Stimulated activated CD8-positive, alpha-beta memory T cell treated with anti-CD3 and anti-CD28 coated beads, Interleukin-7, amount 100 ng/mL, for 1 hour (primary cell): ENCODE measurements at places on chromosomes 1 and 21.

GRCh38 chr21:38494703-38495102, 3.6 kb downstream of the ERG start:
- DNase-seq = no peak

DNA sequence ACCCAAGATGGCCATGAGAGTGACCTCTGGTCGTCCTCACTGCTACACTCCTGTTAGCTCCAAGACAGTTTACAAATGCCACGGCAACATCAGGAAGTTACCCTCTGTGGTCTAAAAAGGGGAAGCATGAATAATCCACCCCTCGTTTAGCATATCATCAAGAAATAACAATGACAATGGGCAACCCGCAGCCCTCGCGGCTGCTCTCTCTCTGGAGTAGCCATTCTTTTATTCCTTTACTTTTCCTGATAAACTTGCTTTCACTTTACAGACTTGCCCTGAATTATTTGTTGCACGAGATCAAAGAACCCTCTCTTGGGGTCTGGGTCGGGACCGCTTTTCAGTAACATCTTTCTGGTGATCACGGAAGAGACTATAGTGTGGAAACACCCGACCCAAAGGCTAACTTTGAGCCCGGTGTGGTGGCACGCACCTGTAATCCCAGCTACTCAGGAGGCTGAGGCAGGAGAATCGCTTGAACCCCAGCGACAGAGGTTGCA, 19.8 kb upstream of the COX20 start:
- DNase-seq = no peak

GRCh38 chr21:35288238-35288637, 239.1 kb upstream of the RUNX1 start:
- DNase-seq = no peak

DNA sequence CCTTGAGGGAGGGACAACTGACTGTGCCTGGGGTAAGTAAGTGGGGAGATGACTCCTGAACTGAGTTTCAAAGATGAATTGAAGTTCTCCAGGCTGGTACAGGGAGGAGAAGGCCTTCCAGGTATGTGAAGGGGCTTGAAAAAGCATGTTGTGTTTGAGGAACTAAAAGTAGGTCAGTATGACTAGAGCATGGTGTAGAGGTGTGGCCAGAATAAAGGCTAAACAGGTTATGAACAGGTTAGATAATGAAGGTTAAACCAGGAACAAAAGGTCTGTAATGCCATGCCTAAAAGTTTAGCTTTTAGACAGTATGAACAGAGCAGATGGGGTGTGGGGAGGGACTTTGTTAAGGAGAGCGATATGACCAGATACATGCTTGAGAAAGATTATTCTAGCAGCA, 7.3 kb upstream of the CLSPN start:
- DNase-seq = no peak

- no peak for DNase-seq
These were observed 69.2 kb downstream of the PAPPA2 start for GRCh38 chr1:176531921-176532897.

DNA sequence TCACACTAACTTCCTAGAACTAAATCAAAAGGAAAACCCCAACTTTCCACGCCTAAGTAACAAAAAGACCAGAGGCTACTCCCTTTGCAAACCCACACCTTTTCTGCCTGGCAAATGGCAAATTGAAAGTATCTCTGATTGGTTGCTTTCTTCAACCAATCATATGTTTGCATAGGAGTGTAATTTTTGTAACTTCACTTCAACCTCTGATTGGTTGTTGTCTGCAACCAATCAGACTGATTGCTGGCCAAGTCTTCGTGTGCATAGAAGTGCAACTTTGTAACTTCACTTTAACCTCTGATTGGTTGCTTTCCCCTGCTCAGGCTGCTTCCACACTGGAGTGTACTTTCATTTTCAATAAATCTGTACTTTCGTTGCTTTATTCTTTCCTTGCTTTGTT, 36.9 kb upstream of the PADI2 start:
- no peak for DNase-seq

GRCh38 chr1:18197299-18197698, 89.7 kb downstream of the IGSF21 start:
- DNase-seq = no peak

DNA sequence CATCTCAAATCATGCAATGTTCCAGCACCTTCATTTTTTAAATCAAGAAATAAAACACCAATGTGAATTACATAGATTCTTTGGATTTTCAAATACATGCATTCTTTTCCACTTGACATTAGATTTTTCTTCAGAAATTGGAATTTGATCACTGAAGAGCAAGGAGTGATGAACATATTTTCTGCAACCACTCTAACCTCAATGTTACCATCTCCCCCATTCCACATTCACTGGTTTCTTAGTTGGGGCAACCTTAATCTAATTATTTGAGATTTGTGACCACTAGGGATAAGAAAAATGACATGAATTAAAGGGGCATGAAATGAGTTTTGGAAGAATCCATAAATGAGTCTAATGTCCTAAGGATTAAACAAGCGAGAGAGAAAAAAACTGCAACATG, 168.7 kb upstream of the NR5A2 start:
- no peak for DNase-seq

GRCh38 chr1:147202576-147202975, 22.6 kb downstream of the FMO5 start:
- DNase-seq = no peak

DNA sequence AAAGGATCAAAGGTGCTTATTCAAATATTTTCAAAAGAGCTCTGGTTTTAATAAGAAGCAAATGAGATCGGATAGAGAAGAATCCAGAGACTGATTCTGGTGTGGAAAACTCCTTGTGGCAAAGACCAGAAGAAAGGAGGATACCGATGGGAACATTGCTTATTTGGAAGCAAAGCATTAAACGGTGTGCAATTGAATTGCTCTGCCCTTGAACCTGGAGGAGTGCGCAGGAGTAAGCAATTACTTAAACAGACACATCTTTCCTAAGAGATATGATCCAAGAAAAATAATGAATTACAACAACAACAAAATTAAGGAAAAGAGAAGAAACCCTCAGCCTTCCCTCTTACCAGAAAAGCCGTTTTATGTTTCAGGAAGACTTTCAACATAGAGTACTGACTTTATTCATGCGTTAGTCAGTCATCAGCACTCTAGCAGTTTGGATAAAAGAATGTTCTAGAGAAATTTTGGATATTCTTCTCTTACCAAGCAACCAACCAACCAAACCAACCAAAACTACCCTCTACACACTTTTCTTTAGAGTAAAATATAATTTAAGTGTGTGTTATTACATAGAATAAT, 191.7 kb downstream of the NTMT2 start:
- no peak for DNase-seq

GRCh38 chr1:246837418-246838117, 94.2 kb downstream of the AHCTF1 start:
- DNase-seq = no peak

DNA sequence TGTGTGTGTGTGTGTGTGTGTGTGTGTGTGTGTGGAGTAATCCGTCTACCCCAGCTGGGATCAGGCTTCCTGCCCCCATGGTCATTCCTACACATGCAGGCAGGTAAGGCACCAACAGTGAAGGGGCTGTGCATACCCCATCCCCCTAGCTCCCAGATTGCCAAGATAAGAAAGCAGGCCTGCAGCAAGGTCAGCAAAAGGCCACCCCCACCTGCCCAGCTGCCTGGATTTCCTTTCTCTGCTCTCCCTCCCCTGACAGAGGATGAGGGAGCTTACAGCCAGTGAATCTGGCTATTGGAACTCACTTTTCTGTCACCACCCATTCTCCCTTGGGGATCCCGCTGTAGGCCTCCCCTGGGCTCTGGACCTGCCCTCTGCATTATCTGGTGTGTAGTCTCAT, 7.9 kb downstream of the ALX3 start:
- DNase-seq = no peak

DNA sequence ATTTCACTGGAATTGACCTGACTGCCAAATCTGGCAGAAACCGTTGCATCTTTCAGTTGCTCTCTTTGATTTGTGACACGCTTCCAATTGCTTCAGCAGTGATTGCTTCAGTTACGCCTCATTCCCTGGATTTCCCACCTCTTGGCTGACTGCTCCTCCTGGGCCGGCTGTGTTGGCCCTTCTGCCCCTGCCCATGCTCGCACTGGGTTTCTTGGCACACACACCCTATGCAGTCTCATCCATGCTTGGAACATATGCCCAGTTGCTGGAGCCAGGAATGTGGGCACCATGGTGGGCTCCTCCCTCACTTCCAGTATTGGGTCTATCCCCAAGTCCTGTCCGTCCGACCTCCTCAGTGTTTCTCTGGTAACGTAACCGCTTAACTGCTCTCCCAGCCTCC, 2.2 kb upstream of the ZBTB21 start:
- DNase-seq = no peak

- DNase-seq = no peak
These were observed 13.3 kb upstream of the NBL1 start for GRCh38 chr1:19630720-19631395.

DNA sequence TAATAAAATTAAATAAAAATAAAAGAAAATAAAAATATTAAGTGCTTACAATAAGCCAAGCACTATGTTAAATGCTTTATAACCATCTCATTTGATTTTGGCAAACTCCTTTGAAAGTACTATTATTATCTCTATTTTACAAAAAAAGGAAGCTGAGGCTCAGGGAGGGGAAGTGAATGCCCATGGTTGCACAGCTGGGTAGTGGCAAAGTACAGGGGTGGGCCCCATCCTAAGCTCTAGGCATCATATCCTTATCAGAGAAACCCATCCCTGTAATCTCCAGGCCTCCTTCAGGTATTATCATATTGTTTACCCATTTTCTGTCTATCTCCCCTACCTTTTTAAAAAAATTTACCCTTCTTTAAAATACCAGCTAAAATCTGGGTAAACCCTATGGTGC, 2.3 kb upstream of the MED18 start:
- DNase-seq = no peak

DNA sequence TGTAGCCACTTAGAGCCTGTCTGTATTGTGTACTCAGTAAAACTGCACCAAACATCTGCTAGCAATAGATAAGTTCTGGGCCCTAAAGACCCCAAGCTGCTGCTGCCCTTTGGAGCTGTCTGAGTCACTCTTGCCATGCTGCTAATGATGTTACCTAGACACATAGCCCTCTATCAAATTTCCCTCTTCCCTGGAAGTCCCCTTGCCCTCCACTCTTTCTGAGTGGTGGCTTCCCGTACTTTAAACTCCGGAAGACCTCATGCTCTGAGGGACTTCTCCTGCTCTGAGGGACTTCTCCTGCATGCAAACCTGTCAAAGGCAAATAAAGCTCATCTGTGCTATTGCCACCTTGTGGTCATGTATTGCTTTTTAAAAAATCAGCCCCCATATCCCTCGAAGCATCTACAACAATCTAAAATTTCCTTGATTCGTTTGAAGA, 34.0 kb downstream of the FH start:
- DNase-seq = no peak

GRCh38 chr1:71014178-71014579, 33.4 kb downstream of the PTGER3 start:
- no peak for DNase-seq

DNA sequence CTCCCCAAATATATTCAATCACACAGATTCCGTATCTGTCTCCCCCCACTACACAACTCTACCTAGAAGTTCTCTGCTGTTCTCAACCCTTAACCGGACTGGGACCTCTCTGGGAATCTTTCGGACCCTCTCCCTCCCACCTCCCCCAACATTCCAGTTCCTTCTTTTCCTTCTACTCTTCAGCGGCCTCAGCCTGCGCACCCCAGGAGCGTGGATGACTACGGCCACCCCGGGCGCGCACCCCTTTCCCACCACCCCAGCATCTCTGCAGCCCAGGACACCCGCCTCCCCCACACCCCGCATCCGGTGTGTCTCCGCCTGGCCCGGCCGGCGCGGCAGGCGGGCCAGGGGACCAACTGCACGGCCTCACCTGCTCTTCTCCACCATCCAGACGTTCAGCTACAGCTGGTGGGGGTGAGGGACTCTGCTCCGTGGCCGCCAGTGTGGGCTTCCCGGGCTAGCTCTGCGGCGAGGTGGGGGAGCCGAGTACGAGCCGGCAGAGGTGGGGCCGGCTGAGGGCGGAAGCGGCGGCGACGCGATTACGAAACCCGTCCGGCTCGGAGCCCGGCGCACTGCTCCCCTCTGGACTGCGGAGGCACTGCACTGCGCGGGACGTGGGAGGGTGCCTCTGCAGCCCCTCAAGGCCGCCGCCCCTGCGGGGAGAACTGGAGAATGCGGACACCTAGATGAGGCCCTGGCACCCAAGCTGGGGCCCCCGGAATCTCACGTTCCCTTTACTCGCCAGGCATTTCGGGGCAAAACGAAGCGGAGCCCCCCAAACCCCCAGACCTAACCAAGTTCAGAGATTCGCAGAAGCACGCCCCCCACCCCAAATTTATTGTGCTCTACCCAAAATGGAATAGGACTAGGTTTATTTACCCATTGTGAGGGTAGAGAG, at the start of gene CDC42SE1:
CDC42SE1 (minus strand) TSS at position 514 of the 898 bp plus-strand sequence. CDS start 3,892 bp downstream, outside the sequence.
- DNase-seq = peak; percentile 67

GRCh38 chr1:152143150-152143887, 15.7 kb downstream of the RPTN start:
- DNase-seq = no peak

GRCh38 chr1:225627304-225627947, 25.5 kb downstream of the ENAH start:
- no peak for DNase-seq
